ENCODE measurements at places on chromosomes 1 and 21.

DNA sequence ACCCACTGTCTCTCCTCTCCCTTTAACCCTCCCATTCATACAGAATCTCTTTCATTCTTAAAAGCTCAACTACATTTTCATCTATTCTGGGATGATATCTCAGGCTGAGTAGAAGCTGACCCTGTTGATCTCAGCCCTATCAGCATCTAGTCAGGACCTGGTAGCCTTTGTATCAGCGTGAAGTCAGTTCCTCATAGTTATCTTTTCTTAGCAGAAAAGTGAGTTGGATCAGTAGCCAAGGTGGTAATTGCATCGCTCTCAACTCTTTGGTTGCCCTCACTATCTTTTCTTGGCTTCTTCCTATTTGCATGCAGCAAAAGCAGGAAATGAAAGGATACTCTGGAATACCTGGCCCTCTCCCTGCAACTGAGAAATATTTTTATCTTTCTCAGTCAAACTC, 13.6 kb upstream of the GOLT1A start:
- no peak for DNase-seq
- H3K27me3 ChIP-seq: no peaks in the 10 kb centered on the region
- peaks cover 12% of the 10 kb centered on the region for H3K36me3 ChIP-seq
- no peaks in the 10 kb centered on the region for H3K4me1 ChIP-seq

DNA sequence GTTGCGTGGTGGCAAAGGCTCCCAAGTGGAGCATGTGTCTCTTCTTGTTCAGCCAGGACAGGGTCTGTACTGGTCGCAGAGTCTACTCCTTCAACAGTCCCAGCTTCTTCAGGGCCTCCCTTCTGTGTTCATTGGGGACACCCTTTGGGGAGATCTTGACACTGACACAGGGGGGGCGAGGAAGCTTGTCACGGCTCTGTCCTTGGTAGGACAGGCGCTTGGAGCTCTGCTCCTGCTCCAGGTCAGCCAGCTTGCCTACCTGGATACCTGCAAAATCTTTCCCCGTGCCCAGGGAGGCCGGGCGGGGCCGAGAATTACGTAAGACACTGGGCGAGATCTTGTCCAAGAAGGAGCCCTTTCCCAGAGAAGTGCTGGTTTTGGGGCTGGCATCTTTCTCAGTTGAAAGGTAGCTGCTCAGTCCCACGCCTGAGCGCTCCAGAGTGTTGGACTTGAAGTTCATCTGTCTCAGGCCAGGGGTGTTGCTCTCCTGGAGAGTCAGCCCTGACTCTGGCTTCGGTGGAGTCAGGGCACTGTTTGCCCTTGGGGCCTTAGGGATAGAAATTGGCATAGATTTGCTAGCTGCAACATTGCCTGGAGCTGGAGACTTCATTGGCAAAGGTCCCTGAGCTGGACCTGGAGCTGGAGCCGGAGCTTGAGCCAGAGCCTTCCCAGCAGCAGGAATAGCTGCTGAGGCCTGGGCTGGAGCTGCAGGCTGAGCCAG, 10.5 kb downstream of the C1orf116 start:
- DNase-seq: no peak
- H3K4me3 ChIP-seq: no peak overlapping the region
- H3K27me3 ChIP-seq: no peaks in the 10 kb centered on the region
- peaks cover 2% of the 10 kb centered on the region for H3K36me3 ChIP-seq
- no peak overlapping the region for H3K27ac ChIP-seq
- H3K4me1 ChIP-seq: peaks cover 5% of the 10 kb centered on the region

- no peaks in the 10 kb centered on the region for H3K27me3 ChIP-seq
- peak overlapping the region; percentile 90 for H3K4me3 ChIP-seq
- no peak overlapping the region for H3K27ac ChIP-seq
- H3K4me1 ChIP-seq: peaks cover 5% of the 10 kb centered on the region
- DNase-seq: no peak
These were observed 1.3 kb downstream of the POGK start for GRCh38 chr1:166840309-166841274.

GRCh38 chr1:38973659-38974437, 17.2 kb upstream of the AKIRIN1 start:
- H3K4me1 ChIP-seq: no peaks in the 10 kb centered on the region
- peaks cover 12% of the 10 kb centered on the region for H3K36me3 ChIP-seq
- no peaks in the 10 kb centered on the region for H3K27me3 ChIP-seq
- DNase-seq: no peak
- no peak overlapping the region for H3K4me3 ChIP-seq

- H3K4me3 ChIP-seq: no peak overlapping the region
- no peaks in the 10 kb centered on the region for H3K4me1 ChIP-seq
- H3K27ac ChIP-seq: no peak overlapping the region
- no peaks in the 10 kb centered on the region for H3K36me3 ChIP-seq
These were observed 12.0 kb upstream of the SLC9A1 start for GRCh38 chr1:27166929-27167328.

DNA sequence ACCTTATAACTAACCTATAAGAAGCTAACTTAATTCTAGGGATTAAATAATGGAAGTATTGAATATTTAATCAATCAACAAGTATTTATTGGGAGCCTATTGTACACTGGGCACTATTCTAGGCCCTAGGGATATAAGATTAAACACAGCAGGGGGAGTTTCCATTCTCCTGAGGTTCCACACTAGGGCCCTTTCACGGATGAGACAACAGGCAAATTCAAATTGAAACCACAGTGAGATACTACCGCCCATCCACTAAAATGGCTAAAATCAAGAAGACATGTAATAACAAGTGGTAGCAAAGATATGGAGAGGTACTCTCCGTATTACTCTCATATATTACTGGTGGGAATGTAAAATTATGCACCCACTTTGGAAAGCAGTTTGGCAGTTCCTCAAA, 674.4 kb downstream of the KIF26B start:
- H3K36me3 ChIP-seq: 0 out of 2 replicates have a peak, but pooled peaks cover under 1% of the 10 kb centered on the region
- no peaks in the 10 kb centered on the region for H3K27me3 ChIP-seq
- H3K27ac ChIP-seq: no peak overlapping the region
- no peaks in the 10 kb centered on the region for H3K4me1 ChIP-seq
- H3K4me3 ChIP-seq: no peak overlapping the region
- DNase-seq: no peak

DNA sequence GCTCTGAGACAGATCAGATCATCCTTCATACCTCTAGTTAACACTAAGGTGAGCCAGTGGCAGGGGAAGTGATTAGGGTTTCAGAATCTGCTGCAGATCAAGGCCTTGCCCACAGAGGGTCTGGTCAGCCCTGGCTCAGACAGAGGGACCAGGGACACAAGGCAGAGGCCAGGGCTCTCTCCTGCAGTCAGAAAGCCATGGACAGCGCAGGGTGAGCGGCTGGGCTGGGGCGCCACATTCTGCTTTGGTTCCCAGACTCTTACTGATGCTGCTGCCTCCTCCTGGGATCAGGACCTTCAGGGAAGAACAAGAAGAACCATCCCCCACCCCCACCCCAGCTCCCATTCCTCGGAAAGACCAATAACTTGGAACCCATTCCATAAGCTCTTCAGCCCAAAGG, 43.1 kb downstream of the GPR161 start:
- no peak overlapping the region for H3K4me3 ChIP-seq
- no peaks in the 10 kb centered on the region for H3K27me3 ChIP-seq
- DNase-seq: no peak
- H3K36me3 ChIP-seq: peaks cover 4% of the 10 kb centered on the region
- no peaks in the 10 kb centered on the region for H3K4me1 ChIP-seq

DNA sequence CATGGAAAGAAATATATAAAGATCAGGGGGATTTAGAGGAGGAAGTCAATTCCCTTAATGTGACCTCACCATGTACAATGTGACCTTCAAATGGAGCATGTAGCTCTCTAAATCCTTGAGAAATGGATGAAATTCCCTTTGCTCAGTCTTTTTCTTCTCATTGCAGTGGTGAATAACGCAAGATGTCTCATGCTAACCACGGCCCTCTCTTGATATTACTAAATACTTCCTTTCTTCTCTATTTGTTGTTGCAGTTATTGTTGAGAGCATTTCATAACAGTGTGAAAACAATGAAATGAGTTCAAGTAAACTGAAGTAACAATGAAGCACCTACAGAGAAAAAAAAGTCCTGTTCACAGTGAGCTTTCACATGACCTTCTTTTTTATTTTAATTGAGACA, 55.6 kb downstream of the ZNF281 start:
- H3K4me3 ChIP-seq: no peak overlapping the region
- H3K27me3 ChIP-seq: no peaks in the 10 kb centered on the region
- H3K4me1 ChIP-seq: no peaks in the 10 kb centered on the region
- no peak for DNase-seq

DNA sequence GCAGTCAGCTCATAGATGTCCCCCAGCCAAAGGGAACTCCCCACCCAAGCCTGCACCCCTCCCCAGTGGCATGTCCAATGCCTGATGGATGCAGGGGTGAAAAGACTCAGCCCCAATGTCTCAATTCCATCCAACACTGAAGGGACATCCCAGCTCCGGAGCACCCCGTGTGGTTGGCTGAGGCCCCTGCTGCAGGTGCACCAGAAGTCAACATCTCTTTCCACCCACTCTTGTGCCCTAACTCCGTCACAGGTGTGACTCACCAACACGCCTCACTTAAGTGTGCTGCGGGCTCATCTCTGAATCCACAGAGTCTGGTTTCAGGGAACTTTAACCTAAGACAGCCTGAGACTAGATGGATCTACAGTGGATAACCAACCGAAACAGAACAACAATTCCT, 40.9 kb upstream of the ZBTB18 start:
- H3K27me3 ChIP-seq: no peaks in the 10 kb centered on the region
- no peak overlapping the region for H3K27ac ChIP-seq
- no peaks in the 10 kb centered on the region for H3K36me3 ChIP-seq
- no peaks in the 10 kb centered on the region for H3K4me1 ChIP-seq

- H3K27ac ChIP-seq: no peak overlapping the region
- H3K36me3 ChIP-seq: no peaks in the 10 kb centered on the region
- H3K27me3 ChIP-seq: no peaks in the 10 kb centered on the region
- H3K4me3 ChIP-seq: no peak overlapping the region
These were observed 15.1 kb upstream of the EDN2 start for GRCh38 chr1:41499591-41499990.

DNA sequence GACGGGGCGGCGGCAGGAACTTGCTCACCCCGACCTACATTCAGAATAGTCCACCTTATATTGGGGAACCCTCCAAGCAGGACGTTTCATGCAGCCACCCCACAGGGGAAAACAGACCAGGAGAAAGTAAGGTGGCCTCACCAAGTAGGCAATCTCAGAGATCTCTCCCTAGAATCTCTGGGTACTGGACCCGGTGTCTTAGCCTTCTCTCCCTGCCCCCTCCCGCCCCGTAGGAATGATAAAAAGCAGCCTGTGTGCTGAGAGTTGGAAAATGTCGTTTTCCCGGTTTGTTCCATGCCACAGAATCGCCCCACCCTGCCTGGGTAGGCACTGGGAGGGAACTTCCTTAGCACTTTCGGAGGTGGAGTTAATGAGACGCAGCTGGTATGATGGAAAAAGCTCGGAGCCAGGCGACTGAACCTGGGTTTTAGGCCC, 789 bp upstream of the PTPN14 start:
- peaks cover 7% of the 10 kb centered on the region for H3K4me1 ChIP-seq
- H3K27ac ChIP-seq: peak overlapping the region; percentile 99
- no peaks in the 10 kb centered on the region for H3K36me3 ChIP-seq
- DNase-seq: peak; percentile 87

GRCh38 chr1:37697090-37697489, 4.8 kb downstream of the CDCA8 start:
- H3K27ac ChIP-seq: no peak overlapping the region
- no peaks in the 10 kb centered on the region for H3K4me1 ChIP-seq

- H3K4me1 ChIP-seq: no peaks in the 10 kb centered on the region
- H3K27me3 ChIP-seq: no peaks in the 10 kb centered on the region
- DNase-seq: no peak
- H3K27ac ChIP-seq: no peak overlapping the region
These were observed 31.7 kb downstream of the RASSF5 start for GRCh38 chr1:206538901-206539640.

DNA sequence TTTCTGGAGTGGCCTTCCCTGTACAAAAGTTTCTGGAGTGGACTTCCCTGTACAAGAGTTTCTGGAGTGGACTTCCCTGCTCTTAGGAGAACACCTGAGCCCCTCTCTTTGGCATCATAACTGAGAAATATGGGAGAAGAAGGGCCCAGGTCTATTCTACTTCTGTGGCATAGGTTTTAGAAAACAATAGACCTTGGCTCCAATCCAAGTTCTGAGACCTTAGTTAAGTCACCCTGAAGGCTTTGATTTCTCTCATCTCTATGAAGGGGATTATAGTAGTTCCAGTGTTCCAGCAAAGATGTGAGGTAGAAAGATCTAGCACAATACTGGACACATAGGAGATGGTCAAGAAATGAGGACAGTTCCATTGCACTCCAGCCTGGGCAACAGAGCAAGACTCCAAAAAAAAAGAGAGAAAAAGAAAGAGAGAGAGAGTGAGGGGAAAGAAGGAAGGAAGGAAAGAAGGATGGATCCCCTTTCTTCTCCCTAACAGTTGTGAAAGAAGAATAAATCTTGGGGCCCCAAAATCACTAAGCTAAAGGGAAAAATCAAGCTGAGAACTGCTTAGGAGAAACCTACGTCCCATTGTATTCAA, 13.3 kb upstream of the EIF4G3 start:
- H3K4me1 ChIP-seq: no peaks in the 10 kb centered on the region
- DNase-seq: no peak
- no peak overlapping the region for H3K27ac ChIP-seq
- H3K36me3 ChIP-seq: no peaks in the 10 kb centered on the region
- H3K4me3 ChIP-seq: no peak overlapping the region

GRCh38 chr1:183689762-183690204, 36.7 kb upstream of the APOBEC4 start:
- H3K4me1 ChIP-seq: no peaks in the 10 kb centered on the region
- no peak for DNase-seq
- H3K27me3 ChIP-seq: no peaks in the 10 kb centered on the region
- no peak overlapping the region for H3K27ac ChIP-seq
- H3K4me3 ChIP-seq: no peak overlapping the region

DNA sequence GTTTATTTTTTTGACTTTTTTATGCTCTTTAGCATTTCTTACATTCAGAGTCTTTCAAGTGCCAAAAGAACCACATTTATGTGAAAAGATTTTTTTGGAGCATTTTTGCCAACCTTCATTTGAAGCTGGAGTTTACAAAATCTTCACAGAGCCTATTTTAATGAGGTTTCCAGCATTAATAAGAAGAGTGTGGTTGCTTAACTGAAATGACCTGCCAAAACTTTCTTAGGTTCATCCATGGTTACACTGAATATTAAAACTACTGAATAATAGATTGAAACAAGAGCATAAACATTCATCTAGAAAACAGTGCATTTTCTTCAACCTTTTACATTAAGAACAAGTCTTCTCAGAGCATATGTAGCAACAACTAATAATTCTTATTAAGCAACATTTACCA, 672.3 kb upstream of the CXADR start:
- DNase-seq: no peak
- H3K4me1 ChIP-seq: no peaks in the 10 kb centered on the region
- H3K36me3 ChIP-seq: no peaks in the 10 kb centered on the region
- no peaks in the 10 kb centered on the region for H3K27me3 ChIP-seq
- no peak overlapping the region for H3K27ac ChIP-seq

DNA sequence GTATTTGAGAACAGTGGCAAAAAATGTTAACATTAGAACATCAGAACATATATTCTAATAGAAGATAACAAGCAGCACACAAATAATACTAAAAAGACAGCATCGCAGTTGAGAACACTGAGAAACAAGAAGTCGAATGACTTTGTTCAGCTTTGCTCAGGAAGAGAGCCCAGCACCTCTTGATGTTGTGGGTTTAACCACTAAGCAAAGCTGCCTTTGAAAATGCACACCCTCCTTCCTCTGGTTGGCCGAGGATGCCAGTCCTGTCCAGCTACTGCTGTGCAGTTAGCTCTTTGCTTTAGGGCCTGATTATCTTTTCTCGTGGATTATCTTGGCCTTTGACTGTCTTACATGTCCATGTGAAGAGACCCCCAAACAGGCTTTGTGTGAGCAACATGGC, 60.5 kb downstream of the SPATA46 start:
- H3K4me1 ChIP-seq: no peaks in the 10 kb centered on the region
- no peaks in the 10 kb centered on the region for H3K27me3 ChIP-seq

GRCh38 chr1:168556647-168557046, 12.8 kb upstream of the XCL2 start:
- H3K27me3 ChIP-seq: no peaks in the 10 kb centered on the region
- H3K36me3 ChIP-seq: no peaks in the 10 kb centered on the region
- H3K27ac ChIP-seq: no peak overlapping the region
- DNase-seq: no peak
- no peak overlapping the region for H3K4me3 ChIP-seq
- no peaks in the 10 kb centered on the region for H3K4me1 ChIP-seq

All from H9 (cell line).